Activated T-cell treated with anti-CD3 and anti-CD28 coated beads, Interleukin-2, amount 50 U/mL, for 24 hours (primary cell): ENCODE measurements at places on chromosomes 2 and 18.

GRCh38 chr2:232731470-232731869 lies 34.3 kb downstream of the GIGYF2 start:
- peaks cover 10% of the 10 kb centered on the region for H3K4me1 ChIP-seq
- DNase-seq: no peak
- H3K27ac ChIP-seq: no peak overlapping the region
- H3K27me3 ChIP-seq: no peaks in the 10 kb centered on the region
- H3K4me3 ChIP-seq: no peak overlapping the region

- H3K27me3 ChIP-seq: no peaks in the 10 kb centered on the region
- H3K36me3 ChIP-seq: peaks cover 85% of the 10 kb centered on the region
- peak overlapping the region; percentile 92 for H3K27ac ChIP-seq
- H3K4me3 ChIP-seq: no peak overlapping the region
- no peak for DNase-seq
These were observed 24.4 kb downstream of the NFE2L2 start for GRCh38 chr2:177239932-177240630.

DNA sequence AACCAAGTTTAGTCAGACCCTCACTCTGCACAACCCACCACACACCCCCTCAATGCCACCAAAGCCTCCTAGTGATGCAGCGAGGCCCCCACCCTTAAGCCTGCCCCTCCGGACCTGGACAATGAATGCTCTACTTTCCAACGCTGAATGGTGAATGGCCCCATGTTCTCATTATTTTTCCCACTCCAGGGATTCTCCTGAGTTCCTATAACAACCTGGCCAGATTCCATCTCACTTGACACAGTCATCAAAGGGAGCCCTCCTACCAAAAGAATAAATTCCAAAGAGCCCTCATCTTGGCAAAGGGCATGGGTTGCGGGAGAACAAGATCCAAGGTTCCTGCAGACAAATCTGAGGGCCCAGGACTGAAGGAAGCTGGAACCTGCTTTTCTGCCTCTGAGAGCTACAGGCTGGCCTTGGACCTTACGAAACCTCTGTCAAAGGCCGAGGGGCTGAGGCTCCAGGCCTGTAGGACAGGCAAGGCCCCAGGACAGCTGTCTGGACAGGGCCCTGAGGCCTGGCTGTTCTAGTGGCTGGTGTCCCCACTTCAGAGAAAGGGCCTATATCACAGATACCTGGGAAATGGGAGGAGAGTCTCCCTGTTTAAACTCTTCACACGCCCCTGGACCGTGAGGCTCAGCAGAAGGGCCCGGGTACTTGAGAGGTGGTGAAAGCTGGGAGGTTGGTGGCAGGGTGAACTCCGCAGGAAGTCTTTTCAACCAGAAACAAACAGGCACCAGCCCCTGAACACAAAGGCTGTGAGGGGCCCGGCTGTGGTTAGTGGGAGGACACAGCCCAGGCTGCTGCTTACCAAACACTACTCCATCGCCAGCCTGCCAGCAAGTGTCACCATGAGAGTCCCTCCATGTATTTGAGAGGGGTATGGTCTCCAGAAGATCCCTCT lies 27.3 kb downstream of the SFXN5 start:
- no peak overlapping the region for H3K4me3 ChIP-seq
- no peak for DNase-seq
- H3K4me1 ChIP-seq: peaks cover 3% of the 10 kb centered on the region

- no peaks in the 10 kb centered on the region for H3K27me3 ChIP-seq
- H3K4me3 ChIP-seq: no peak overlapping the region
These were observed 30.3 kb downstream of the ICA1L start for GRCh38 chr2:202841090-202841867.

DNA sequence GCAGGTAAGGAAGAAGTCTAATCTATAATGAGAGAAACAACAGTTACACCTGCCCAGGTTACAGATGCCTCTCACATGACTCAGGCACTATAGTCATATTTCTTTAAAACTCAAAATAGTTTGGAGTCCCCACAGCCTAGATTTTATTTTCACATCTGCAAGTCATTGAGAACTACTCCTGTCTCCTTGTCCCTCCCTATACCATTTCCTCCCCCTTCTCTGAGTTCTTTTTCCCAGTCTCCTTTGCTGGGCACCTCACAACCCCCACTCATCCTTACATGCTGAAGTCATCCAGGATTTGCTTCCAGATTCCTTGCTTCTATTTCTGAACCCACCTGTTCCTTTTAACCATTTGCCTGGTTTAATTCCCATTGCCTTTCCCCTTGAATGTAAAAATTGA lies 73.1 kb upstream of the KCNE4 start:
- no peak overlapping the region for H3K4me3 ChIP-seq
- H3K36me3 ChIP-seq: no peaks in the 10 kb centered on the region
- H3K27me3 ChIP-seq: peaks cover 23% of the 10 kb centered on the region
- peaks cover 9% of the 10 kb centered on the region for H3K4me1 ChIP-seq
- no peak for DNase-seq

GRCh38 chr2:232839411-232840079 lies 30.5 kb upstream of the SNORC start:
- peaks cover 88% of the 10 kb centered on the region for H3K36me3 ChIP-seq
- H3K27me3 ChIP-seq: no peaks in the 10 kb centered on the region
